ENCODE measurements at places on chromosomes 2 and 18. TPM values are rescaled to one million over a fixed set of nuclear protein-coding genes. Genes with fewer than 3 reads are reported as not detected.

GRCh38 chr2:196278491-196278911 is 107.1 kb upstream of the STK17B start:
- peak; percentile 72 for DNase-seq

DNA sequence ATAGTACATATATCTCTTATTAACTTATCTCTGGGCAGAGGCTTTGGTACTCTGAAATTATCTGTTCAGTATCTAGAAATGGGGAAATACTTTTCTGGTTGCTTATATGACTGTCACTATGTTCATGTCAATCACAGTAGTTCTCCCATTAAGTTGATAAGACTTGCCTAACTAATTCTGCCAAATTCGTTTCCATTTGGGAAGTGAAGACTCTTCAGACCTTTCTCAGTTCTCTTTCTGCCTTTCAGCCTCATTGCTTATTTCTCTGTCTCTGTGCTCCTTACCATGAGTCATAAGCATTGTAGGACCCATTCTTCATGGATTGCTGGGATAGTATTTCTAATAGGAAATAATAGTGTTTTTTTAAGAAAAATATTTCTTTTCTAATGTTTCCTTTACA is 113.5 kb downstream of the PHLPP1 start:
- no peak for DNase-seq

The SKA1 gene
- 0.26 TPM for total RNA-seq

DNA sequence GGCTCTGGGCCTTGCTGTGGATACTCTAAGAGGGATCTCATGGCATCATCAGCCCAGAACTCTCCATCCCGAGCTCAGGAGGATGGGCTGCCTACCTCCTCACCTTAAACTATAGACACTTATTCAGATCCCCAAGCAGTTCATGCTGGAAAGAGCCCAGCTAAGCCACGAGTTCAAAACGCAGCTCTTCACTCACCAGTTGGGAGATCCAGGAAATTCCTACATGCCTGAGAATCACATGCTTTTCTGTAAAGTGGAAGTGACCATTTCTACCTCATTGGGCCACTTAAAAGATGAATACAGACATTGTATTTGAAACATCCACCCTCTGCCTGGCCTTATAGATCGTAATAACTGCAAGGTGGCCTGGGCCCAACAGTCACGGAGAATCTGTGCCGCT is 6.6 kb downstream of the ATOH8 start:
- DNase-seq: no peak

The KCNF1 gene
- not detected for total RNA-seq

- peak; percentile 25 for DNase-seq
These were observed 3.1 kb downstream of the ARHGEF33 start for GRCh38 chr2:38892819-38893218.

GRCh38 chr2:2102866-2103653 is 228.0 kb downstream of the MYT1L start:
- DNase-seq: no peak

The METTL21A gene
- total RNA-seq: 11.6 TPM

- no peak for DNase-seq
These were observed 330.5 kb upstream of the TCF4 start for GRCh38 chr18:55918444-55918843.

- no peak for DNase-seq
These were observed 523.9 kb downstream of the TNS1 start for GRCh38 chr2:217478831-217479455.

DNA sequence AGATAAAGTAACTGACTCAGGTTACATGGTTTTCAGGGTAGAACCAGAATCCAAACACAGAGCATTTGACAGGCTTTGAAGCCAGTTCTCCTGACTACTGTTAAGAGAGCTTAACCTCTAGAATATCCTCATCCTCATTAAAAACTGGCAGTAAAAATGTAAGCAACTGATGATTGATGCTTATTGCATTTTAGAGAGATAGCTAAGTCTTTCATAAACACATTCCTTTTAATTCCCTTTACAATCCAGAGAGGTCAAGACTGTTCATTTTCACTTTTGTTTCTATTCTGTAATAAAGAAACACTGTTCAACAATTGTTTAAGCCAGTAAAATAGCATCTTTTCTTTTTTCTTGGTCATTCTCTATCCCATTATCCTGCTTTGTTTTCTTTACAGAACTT is 53.9 kb upstream of the RAB27B start:
- DNase-seq: no peak

The LAMA3 gene
- total RNA-seq: 381 TPM

The LIMS3 gene
- not detected for total RNA-seq

GRCh38 chr2:230735884-230736283 is 23.2 kb downstream of the CAB39 start:
- no peak for DNase-seq

DNA sequence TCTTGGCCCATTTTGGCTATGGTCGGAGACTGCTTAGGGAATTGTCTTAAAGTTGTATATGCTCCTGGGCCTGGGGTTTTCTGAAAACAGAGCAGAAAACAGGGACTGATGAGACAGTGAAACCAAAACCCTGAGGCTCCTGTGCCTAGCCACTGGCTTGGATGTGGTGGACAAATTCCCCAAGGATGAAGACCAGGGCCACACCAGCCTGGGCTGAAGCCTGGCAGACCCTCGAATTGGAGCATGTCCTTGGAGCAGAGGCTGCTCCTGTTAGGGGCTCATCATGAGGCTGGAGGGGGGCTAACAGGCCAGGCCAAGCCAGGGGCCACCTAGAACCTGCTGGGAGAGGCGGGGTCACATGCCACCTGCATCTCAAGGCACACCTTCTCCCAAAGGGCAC is 68.1 kb downstream of the STPG4 start:
- DNase-seq: no peak

The ZEB2 gene
- total RNA-seq: 0.26 TPM

The CDK5R2 gene
- not detected for total RNA-seq

DNA sequence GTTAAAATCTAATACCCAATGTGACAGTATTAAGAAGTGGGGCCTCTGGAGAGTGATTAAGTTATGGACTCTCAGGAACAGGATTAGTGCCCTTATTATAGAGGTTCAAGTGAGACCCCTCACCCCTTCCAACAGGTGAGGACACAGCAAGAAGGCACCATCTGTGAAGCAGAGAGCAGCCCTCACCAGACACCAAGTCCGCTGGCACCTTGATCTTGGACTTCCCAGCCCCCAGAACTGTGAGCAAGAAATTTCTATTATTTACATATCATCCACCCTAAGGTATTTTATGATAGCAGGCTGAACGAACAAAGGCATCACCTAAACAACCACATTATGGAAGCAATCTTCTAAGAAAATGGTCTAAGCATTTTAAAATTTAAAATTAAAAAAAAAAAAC is 59.0 kb downstream of the HDAC4 start:
- no peak for DNase-seq

The DTNA gene
- total RNA-seq: 1.9 TPM

The POMC gene
- 0.64 TPM for total RNA-seq

DNA sequence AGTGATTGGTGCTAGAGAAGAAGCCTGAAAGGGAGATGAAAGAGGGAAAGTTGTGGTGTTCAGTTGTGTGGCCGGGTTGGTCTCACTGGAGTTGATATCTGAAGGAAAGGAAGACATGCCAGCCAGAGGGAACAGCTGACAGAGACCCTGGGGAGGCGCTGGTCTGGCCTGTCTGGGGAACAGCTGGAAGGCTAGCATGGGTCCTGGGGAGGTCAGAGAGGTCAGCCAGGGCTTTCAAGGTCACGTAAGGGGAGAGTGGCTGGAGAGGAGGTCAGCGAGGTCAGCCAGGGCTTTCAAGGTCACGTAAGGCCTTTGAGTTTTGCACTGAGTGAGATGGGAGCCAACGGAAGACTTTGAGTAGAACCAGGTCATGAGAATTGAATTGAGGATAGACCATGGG is 11.0 kb downstream of the DYSF start:
- DNase-seq: no peak

GRCh38 chr18:24488824-24489493 is 28.5 kb downstream of the HRH4 start:
- peak; percentile 34 for DNase-seq

The C2orf66 gene
- under 0.01 TPM for total RNA-seq

DNA sequence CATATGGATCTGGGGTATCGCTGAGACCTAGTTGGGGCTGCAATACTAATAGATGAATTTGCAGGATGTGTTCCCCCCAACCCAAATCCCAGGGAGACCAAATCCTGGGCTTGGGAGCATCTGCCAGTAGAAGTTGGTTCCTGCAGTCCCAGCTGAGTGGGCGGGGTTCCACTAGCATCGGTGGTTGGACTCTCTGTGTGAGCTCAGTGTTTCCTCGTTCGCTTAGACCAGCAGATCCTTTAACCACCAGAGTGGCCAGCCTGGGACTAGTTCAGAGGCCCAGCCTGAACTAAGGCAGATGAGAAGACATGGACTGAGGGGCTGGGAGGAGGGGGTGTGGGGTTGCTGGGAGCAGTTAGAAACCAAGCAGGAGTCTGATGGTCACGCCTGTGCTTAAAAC is 40.7 kb downstream of the PCARE start:
- no peak for DNase-seq

The FEV gene
- total RNA-seq: not detected

The MFSD6 gene
- total RNA-seq: 37.4 TPM

DNA sequence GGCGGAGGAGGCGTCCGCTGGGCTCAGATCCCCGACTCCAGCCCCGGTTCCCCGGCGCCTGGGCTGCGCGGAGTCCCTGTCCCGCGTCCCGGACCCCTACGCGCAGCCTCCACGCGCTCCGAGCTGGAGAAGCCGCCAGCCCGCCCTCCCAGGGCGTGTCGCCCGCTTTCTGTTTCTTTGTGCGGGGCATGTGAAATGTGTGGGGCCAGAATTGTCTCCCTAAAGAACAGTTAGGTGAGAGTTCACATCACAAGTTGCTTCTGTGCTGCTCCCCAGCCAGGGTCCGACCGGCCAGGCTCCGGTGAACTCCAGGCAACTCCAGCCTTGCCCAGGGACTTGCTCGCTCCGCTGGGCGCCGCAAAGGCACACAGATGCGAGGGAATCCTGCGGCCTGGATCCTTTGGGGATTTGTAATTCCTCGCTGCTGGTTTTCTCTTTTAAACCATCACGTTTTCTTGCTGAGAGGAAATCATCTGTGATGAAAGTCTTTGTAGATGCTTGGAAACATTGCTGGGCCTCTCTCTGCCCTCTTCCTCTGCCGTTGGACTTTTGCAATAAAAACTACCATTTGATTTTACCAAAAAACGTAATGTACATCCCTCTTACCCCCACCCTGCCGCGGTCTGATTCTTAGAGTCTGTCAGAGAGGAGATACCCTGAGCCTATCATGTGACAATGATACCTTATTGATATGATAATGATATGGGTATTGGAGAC is 631 bp downstream of the GYPC start:
- DNase-seq: no peak

DNA sequence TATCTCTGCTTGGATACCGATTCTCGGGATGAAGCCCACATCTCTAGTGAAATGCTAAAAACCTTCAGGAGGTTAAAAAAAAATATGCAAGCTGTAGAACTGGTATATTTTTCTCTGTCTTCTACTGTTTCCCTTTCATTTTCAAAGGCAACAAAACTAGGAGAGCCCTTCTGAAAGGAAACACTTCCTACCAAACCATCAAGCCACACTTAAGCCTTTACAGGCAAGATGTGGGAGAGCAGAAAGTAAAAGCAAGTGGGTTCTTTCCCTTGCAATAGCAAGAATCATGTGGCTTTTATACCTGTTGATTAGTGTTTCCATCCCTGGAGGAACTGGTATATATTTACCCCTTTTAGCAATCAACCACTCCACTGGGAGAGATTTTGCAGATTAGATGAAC is 147.9 kb upstream of the ACAA2 start:
- DNase-seq: no peak

DNA sequence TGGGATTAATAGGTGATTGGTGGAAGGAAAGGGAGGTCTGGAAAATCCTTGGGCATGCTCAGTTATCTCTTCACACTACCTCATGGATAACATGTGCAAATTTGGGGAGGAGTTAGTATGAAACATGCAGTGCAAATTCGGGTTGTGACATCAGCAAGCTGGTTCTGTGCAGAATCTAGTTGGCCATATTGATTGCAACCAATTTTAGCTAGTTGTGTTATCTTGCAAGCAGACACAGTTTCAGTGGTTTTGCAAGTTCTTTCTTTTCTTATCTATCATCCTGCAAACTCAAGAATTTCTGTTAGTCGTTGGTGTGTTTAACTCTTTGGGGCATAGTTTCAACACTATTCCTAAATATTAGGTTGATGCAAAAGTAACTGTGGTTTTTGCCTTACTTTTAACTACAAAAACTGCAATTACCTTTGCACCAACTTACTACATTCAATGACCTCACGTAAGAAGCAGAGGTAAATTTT is 135.4 kb downstream of the PTH2R start:
- no peak for DNase-seq

DNA sequence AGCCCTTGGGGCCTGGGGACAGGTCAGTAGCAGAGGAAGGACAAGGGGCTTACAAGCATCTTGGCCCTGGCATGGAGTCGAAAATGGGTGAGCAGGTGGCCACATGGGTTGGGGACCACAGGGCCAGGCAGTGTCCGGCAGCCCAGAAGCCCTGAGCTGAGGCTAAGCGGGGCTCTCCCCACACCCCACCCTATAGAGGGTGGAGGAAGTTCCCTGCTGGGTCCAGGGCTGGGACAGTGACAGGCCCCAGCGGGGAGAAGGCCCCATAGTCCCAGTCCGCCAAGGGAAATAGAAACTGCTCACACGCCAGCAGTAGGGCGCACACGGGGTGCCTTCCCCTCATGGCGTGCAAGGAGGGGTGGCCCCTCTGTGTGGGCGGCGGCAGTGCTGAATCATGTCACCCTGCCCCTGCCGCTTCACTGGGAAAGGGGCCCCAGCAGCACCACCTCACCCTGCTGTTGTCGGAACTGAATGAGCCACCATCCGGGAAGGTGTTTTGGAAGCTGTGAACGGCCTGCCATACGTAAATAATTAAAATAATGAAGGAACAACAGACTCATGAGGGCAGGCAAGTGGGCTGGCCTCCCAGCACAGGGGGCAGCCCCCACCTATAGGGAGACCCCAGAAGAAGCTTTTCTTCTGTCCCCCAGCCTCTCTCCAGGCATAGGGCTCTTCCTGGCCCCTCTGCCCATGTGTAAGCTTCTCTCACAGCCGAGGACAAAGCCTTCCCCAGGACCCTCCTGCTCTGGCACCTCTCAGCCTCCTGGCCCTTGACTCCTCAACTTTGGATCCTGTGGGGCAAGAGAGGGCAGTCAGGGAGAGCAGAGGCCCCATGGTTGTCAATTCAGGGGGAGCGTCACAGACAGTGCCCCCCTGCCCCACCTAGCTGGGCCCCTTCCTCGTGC is 12.7 kb upstream of the DUSP2 start:
- no peak for DNase-seq

The CNPPD1 gene
- total RNA-seq: 44.2 TPM

- DNase-seq: no peak
These were observed 36.5 kb downstream of the EIF4E2 start for GRCh38 chr2:232586943-232587505.

DNA sequence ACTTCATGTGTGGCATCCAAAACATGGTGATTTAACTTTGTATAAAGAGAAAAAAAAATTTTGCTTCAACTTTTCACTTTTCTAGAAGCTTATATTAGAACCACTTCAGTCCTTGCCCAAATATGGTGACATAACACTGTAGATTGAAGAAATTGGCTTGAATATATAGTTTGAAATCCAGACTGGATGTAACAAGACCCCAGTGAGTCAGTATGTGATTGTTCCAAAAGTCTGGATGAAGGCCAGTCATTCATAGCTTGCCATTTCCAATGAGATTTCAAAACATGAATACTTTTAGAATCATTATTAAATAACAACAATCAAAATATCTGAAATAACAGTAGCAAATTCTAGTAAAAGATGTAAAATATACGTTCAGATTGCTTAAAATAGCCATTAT is 104.8 kb upstream of the FN1 start:
- DNase-seq: peak; percentile 95

GRCh38 chr2:8515864-8516533 is 165.9 kb upstream of the ID2 start:
- no peak for DNase-seq

All from bronchial epithelial cell (primary cell).